ENCODE measurements at places on chromosomes 7 and 10. TPM values are rescaled to one million over a fixed set of nuclear protein-coding genes. Genes with fewer than 3 reads are reported as not detected.

Gene SLC26A3
- total RNA-seq = 0.36 TPM

Gene GRM3
- total RNA-seq = not detected

Gene APBB1IP
- 0.21 TPM for total RNA-seq

Gene KLF6
- total RNA-seq = 177 TPM

Gene TBX20
- total RNA-seq = not detected

Gene ZNF239
- 18.5 TPM for total RNA-seq

Gene SNX13
- total RNA-seq = 53.3 TPM

Gene SLC26A4
- total RNA-seq = 0.05 TPM

- no peak for DNase-seq
Observed at GRCh38 chr10:88316292-88316861, 266.7 kb downstream of the RNLS start.

GRCh38 chr7:138882249-138882648 lies 84.3 kb upstream of the ATP6V0A4 start:
- DNase-seq = no peak

- DNase-seq = no peak
Observed at GRCh38 chr7:100393233-100393905, 20.1 kb downstream of the PILRA start.

- DNase-seq = no peak
Observed at GRCh38 chr7:47293884-47294555, 287.9 kb downstream of the TNS3 start.

DNA sequence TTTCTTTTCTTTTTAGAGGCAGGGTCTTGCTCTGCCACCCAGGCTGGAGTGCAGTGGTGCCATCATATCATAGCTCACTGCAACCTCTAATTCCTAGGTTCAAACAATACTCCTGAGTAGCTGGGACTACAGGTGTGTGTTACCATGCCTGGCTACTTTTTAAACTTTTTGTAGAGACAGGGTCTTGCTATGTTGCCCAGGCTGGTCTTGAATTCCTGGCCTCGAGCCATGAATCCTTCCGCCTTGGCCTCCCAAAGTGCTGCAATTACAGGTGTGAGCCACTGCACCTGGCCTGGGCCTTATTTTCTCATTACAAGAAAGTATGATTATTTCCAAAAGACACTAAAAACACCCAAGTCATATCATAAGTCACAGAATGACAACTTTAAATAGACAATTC lies 106.6 kb downstream of the CDK6 start:
- DNase-seq = no peak

GRCh38 chr10:2985729-2986232 lies 81.6 kb upstream of the PFKP start:
- DNase-seq = peak; percentile 30

DNA sequence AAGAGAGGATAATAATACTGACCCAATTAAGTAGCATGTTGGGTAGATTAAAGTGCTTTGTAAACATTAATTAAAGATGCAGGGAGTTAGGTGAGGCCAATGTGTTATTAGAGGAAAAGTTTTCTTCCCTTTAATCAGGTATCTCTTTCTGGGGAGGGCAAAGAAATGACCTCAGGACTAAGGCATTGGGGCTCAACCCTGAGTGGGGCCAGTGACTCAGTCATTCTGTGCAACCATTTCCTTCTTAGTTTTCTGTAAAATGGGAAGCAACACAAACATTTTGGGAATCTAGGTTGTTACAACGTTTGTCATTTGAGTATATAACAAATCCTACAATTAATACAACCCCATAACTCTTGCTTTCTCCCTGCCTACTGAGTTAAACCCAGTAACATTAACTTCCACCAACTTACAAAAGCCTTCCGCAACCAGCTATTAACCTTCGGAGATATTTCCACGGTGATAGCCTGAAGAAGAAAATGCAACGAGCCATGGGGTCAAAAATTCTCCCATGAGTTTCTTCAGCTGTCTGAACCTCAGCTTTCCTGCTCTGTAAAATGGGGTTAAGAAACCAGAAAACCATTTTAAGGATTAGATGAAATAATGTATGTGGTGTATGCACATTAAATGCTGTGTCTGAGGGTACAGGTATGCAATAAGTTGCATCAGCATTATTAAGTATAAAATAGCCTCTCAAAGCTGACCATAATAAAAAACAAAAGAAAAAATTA lies 965 bp upstream of the PROSER2 start:
- DNase-seq = no peak

DNA sequence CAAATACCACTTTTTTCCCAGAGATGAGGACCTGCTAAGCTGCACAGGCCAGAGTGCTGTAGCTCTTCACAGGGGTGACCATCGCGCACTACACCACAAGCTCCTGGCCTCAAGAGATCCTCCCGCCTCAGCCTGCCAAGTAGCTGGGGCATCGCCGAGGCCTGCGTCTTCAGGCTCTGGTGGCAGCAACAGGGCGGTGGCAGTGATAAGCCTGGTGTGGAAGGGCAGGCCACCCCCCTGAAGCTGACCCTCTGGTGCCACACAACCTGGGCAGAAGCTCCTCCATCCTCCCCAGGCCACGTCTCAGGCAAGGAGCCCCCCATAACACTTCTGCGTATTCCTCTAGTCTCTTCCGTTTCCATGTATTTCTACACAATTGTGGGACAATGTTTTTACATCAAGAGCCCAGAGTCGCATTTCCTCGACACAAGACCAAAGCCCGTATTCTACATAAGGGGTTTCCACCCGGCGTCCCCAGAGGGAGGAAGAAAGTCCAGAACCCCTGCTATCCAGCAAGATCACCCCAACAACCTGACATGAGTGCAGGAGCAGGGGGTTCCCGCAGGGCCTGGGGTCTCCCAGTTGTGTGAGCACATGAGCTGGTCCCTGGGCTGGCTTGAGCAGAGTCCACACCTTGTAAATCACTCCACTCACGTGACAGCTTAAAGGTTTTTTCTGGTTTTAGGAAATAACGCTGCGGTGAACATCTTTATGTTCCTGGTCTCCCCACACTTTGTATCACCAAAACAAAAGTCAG lies 37.6 kb upstream of the NCAPG2 start:
- no peak for DNase-seq

DNA sequence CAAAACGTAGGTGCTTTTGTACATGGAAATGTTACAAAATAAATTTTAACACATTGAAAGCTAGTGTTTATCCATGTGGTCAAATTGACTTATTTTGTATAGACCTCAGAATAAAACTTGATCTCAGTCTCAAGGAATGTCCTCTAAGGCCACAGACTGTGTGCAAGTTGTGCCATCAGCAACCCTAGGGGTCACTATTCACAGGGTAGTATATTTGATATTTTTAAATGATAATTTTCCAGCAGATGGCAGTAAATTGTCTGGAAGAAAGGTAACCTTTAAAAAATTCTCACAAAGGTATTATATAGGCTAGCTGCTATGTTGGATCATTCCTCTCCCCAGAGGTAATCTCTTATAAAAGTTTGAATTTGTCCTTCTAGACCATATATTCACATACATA lies 12.9 kb upstream of the SNX10 start:
- no peak for DNase-seq

DNA sequence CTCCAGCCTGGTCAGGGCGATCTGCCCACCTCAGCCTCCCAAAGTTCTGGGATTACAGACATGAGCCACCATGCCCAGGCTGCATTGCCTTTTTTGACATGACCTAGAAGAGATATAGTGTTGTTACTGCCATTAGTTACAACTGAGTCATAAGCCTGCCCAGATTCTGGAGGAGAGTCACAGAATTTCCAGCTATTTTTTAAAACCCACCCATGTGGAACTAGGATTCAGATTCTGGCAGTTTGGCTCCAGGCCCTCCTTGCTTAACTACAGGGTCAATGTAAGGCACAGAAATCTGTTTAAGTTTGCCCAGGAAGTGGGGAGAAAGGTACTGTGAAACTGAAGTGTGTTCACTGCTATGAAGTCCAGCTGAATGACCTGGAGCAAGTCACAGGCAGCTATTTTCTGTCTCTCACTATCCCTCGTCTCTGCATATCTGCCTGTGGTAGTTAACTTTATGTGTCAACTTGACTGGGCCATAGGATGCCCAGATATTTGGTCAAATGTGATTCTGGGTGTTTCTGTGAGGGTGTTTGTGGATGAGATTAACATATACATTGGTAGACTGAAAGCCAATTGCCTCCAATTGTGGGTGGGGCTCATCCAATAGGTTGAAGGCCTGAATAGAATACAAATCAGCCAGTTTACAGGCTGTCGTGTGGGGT lies 8.4 kb upstream of the MARVELD1 start:
- DNase-seq = no peak

DNA sequence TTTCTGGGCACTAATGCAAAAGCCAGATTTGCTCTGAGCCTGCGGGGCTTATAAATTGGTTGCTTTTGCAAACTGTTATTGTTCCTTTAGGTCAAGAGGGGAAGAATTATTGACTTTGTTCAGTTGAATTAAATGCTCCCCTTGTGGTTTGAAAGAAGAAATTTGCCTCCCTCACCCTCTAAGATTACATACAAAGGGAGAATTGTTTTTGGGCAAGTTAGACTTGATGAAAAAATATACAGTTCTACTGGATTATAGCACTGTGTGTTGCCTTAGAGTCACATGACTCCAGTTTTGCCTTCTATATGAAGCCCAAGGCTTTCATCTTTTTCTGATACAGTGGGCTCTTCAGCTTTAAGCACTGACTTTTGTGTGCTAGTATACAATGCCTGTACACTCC lies 1265.8 kb upstream of the LRRTM3 start:
- no peak for DNase-seq

GRCh38 chr7:83586281-83586680 lies 62.7 kb downstream of the SEMA3E start:
- no peak for DNase-seq

GRCh38 chr10:2202401-2202800 lies 465.1 kb upstream of the ADARB2 start:
- no peak for DNase-seq

DNA sequence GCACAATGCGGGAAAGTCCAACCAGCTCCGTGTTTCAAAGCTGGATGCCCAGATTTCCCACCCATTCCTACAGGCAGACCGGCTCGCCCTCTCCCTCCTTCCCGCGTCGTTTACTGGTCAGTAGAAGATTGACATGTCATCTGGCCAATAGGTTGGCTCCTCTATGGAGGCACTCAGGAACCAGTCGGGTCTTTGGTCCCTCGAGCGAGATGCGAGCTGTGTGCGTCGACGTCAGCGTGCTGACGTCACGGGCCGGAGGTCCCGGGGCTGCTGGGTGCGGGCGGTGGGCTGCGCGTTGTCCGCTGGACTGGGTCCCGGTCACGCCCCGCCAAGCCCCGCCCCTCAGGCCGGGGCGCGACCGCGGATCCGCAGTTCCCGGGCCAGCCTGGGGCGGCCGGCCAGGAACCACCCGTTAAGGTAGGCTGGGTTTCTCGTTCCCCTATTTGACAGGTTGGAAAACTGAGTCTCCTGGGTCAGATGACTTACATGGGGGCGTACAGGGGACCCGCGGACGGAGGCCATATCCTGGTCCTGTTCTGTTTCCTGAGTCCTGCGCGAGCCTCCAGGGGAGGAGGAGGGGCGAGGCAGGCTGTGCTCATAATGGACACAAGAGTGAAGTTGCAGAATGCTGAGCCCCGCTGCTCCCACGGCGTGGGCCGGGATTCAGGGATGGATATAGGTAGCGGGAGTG lies at the start of gene STARD3NL:
Gene STARD3NL, plus strand, starts transcription at position 242 of the 691 bp plus-strand sequence. CDS start 29,260 bp downstream, outside the sequence.
- peak; percentile 100 for DNase-seq

GRCh38 chr10:22693371-22693784 lies 21.0 kb downstream of the PIP4K2A start:
- no peak for DNase-seq

DNA sequence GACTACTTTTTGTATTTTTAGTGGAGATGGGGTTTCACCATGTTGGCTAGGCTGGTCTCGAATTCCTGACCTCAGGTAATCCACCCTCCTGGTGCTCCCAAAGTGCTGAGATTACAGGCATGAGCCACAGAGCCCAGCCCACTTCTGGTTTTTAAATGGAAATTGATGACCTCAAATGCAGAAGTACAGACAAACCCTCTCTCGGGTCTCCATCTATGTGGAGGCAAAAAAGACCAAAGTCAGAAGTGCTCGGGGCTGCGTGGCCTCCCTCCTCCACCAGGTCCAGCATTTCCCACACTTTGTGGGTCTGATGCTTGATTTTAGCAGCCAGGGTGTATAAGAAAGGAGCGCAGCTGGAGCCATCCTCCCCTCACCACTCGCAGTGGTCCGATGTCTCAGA lies 187.3 kb upstream of the AUTS2 start:
- no peak for DNase-seq

GRCh38 chr7:42457663-42458062 lies 220.7 kb upstream of the GLI3 start:
- no peak for DNase-seq

DNA sequence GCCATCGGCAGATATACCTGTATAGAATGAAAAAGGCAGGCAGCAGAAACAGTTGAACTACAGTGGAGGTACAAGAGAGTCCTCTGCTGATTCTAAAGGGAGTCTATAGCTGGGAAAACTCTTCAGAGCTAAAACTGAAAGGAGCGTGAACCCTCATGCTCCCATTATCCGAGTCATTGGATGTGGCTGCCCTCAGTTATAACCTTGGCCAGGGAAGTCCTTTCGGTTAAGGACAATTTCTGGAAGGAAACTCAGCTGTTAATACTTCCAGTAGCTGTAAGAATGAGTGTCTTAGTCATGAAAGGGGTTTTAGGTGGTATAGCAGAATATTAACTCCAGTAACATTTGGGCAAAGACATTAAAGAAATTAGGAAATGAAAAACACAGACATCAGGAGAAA lies 14.6 kb upstream of the GNAT3 start:
- DNase-seq = no peak

GRCh38 chr10:78739444-78740053 lies 329.2 kb upstream of the ZMIZ1 start:
- no peak for DNase-seq

DNA sequence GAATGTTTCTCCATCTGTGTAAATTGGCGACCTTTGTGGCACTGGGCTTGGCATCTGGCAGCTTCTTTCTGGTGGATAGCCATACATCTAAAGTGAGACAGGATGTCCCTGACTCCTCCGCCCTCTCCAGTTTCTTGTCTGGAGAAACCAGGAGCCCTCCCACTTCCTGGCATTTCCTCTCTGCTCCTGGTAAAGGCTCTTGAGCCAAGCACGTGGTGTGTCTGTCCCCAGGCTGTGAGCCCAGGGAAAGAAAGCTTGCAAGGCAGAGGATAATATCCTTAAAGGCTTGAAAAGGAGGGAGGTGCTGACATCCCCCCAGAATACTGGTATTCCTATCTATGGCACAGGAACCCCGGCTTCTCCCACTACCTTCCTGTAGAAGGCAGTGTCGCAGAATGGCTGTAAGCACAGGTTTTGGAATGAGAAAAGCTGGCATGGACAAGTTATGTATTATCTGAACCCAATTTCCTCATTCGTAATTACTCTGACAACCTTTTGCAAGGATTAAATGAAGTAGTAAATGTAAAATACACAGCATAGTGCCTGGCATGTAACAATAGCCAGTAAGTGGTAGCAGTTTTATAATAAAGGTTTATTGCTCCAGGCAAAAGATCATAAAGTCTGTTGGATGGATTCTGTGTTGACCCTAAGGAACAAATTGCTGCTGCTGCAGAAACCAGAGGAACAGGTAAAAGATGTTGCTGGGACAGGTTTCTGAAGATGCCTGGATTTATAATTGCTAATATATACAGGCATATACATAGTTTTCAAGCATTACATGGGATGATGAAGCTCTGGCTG lies 11.8 kb upstream of the ACSL5 start:
- DNase-seq = no peak

All from Panc1 (cell line).